ENCODE measurements at places on chromosomes 2 and 18.

DNA sequence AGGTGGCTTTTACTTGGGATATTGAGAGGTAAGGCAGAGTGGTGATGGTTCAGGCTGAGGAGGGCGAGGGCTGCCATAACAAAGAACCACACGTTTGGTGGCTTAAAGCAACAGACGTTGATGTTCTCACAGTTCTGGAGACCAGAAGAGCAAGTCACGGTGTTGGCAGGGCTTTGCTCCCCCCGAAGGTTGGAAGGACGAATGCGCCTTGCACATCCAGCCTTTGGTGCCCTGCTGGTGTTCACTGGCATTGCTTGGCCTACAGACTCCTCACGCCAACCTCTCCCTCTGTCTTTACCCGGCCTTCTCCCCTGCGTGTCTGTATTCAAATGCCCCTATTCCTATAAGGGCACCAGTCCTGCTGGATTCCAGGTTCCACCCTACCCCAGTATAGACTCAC is 125.4 kb downstream of the TPO start:
- no peak for DNase-seq

DNA sequence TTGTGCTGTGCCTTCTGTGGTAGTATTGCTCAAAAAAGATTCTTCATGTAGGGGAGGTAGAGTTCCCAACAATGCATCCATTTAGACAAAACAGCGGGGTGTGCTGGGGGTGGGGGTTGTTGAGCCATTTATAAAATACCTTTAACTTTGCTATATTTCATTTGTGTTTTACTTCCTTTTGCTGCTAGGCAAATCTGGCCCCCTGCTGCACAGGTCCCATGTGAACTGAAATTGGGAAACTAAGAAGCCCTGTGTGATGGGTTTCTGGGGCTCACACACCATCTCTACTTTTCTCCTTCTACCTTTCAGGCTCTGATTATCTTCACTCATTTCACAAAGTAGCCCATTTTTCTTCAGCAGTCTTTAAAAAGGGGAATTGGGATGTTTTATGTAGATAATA is 52.7 kb upstream of the ITGA4 start:
- no peak for DNase-seq

DNA sequence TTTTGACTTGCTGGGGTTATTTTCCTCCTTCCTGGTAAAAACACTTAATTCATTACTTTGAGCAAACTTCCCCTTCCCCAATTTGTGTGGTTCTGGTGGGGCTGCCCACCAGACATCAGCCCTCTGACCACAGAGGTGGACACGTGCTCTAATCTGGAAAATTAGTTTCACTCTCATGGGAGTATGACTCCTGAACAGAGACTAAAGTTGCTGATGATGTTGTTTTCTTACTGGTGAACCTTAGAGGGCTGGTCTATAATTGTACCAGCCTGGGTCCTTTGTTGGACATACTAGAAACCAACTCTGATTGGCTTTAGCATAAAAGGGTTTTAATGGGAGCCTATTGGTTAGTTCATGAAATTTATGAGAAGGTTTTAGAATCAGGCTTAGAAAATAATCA is 54.1 kb upstream of the ACYP2 start:
- DNase-seq, result no peak

GRCh38 chr2:46389417-46389916 is 89.9 kb upstream of the TMEM247 start:
- no peak for DNase-seq

DNA sequence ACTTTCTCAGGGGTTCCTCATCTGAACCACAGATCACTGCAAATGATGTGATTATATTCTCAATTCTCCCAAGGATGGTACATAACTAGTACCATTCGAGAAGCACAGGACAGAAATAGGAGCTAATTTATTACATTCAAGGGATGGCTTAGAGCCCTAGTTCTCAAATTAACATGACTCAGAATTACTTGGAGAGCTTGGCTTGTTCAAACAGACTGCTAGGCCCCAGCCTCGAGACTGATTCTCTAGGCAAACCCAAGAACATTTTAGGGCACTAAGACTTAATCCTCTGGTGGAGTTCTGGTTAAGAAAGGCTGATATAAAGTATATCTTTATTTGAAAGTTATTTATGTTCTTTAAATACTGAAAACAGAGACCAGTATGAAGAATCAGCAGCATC is 35.8 kb downstream of the HIBCH start:
- no peak for DNase-seq
